AG04450 (cell line): ENCODE measurements at places on chromosomes 2 and 18. TPM values are rescaled to one million over a fixed set of nuclear protein-coding genes. Genes with fewer than 3 reads are reported as not detected.

LYPD6 gene
- 1.1 and 1.3 TPM in 2 replicates for polyA plus RNA-seq

- DNase-seq = no peak
These were observed 12.2 kb downstream of the ASIC4 start for GRCh38 chr2:219526320-219527075.

DNA sequence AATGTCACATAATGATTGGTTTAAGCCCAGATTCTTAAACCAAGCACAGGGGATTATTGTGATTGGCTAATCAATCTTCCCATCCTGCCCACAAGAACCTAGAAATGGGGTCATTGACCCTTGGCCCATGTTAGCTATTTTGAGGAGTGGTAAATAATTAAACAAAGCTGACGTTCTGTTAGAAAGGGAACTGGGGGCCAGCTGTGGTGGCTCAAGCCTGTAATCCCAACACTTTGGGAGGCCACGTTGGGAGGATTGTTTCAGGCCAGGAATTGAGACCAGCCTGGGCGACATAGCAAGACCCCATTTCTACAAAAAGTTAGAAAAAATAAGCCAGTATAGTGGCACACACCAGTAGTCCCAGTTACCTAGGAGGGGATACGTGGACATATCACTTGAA lies 37.8 kb upstream of the PTPN4 start:
- DNase-seq = no peak

GRCh38 chr18:54775686-54776085 lies 52.6 kb upstream of the RAB27B start:
- no peak for DNase-seq

GRCh38 chr2:101094351-101094750 lies 56.8 kb downstream of the TBC1D8 start:
- no peak for DNase-seq
